ENCODE measurements at places on chromosomes 1 and 21. TPM values are rescaled to one million over a fixed set of nuclear protein-coding genes. Genes with fewer than 3 reads are reported as not detected.

The TBX15 gene
- total RNA-seq, result not detected

The C4BPA gene
- total RNA-seq, result not detected

The AGT gene
- not detected for total RNA-seq

The ASTN1 gene
- total RNA-seq, result not detected

The TSPAN1 gene
- 31.9 TPM for total RNA-seq

The MNDA gene
- total RNA-seq, result not detected

The EPHA10 gene
- total RNA-seq, result not detected

The FCRLB gene
- 0.78 TPM for total RNA-seq

The CENPF gene
- total RNA-seq, result 37.5 TPM

The SAMD11 gene
- 0.08 TPM for total RNA-seq

The CDA gene
- 24.3 TPM for total RNA-seq

The TNFAIP8L2 gene
- not detected for total RNA-seq

The MYOM3 gene
- 0.38 TPM for total RNA-seq

Data from hair follicular keratinocyte (primary cell).